Right lung (tissue), 10 donors: ENCODE measurements at places on chromosomes 13 and 19. TPM values are rescaled to one million over a fixed set of nuclear protein-coding genes. Genes with fewer than 3 reads are reported as not detected.

DNA sequence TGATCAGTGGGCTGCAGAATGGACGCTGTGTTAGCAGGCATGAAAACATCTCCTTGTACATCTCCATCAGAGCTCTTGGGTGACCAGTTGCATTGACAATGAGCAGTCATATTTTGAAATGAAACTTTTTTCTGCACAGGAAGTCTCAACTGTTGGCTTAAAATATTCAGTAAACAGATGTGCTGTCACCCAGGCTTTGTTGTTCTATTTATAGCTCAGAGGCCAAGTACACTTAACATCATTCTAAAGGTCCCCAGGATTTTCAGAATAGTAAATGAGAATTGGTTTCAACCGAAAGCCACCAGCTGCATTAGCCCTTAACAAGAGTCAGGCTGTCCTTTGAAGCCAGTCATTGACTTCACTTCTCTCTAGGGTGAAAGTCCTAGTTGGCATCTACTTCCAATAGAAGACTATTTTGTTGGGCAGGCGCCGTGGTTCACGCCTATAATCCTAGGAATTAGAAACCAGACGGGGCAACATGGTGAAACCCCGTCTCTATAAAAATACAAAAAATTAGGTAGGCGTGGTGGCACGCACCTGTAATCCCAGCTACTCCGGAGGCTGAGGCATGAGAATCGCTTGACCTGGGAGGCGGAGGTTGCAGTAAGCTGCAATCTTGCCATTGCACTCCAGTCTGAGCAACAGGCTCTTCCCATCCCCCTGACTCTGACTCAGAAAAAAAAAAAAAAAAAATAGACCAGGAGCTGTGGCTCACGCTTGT is 7.9 kb upstream of the PDE4A start:
- DNase-seq: no peak

- DNase-seq: peak; percentile 73
Observed at GRCh38 chr13:66344805-66345517, 885.2 kb downstream of the PCDH9 start.

IRGC gene
- not detected for polyA plus RNA-seq

GRCh38 chr19:10898633-10899032 is 27.3 kb downstream of the CARM1 start:
- no peak for DNase-seq

DNA sequence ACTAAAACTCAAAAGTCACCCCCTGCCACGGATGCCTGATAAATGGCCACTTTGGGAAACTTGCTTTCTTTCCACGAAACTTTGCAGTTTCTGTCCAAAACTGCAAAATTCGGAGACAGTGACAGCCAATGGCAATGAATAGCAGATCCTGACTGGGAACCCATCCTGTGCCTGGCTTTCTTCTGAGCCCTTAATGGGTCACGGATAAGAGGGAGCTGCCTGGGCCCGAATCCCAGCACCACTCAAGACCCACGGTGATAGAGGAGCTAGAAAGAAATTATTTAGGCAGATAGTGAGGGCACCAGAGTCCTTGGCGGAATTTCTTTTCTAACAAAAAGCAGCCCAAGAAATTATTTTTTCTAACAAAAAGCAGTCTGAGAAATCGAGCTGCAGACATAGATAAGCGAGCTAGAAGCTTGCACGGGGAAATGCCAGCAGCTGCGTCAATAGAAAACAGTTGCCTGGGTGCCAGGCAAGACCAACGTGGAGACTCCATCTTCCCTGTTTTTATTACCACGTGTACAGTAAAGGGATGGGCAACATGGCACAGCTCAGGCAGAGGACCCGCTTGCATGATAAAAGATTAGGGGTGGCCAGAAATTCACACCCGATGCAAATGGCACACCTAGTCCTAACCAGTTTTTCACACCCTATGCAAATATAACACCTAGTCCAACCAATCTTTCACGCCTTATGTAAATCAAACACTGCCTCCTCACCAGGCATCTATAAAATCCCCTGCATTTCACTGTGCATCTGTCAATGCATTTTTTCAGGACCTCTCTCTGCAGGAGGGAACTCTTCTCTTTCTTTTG is 7.1 kb upstream of the HSH2D start:
- DNase-seq: no peak

BEST2 gene
- polyA plus RNA-seq: 0.16 TPM

S1PR5 gene
- 0.65 TPM for polyA plus RNA-seq

DNA sequence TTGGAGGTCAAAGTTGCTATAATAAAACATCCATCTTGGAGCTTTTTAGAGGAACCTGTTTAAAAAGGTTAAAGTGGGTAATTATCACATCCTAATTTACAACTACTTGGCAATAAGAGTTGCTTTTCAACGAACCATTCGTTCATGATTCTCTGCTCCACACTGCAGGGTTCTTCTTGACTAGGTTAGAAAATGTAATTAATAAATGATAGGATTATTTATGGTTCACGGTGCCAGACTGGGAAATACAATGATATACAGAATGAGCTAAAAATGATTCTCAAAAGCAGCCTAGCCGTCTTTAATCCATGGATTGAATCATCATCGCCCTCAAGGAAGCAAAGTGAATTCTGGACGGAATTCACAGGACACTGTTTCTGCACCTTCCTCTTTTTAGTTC is 291.2 kb downstream of the TEX29 start:
- no peak for DNase-seq

DNA sequence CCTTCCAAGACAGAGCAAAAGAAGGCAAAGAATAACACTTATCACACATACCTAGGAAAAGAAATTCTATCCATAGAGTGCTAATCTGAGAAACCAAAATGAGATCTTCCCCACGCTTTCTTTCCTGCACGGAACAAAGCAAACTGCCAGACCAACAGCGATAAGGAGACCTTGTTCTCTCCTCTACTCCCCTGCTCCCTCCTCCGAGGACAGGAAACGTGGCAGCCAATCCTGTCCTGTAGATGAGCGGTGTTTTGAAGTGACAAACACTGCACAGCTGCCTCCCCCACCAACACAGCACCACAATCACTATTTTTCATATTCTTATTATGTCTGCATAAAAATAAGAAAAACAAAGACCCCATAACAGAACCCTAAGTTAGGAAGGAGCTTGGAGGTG is 113.9 kb upstream of the IRS2 start:
- DNase-seq: no peak

ZNF302 gene
- polyA plus RNA-seq: 63.0 TPM

GRCh38 chr19:36210497-36210896 is 4.0 kb downstream of the ZNF565 start:
- DNase-seq: no peak

DNA sequence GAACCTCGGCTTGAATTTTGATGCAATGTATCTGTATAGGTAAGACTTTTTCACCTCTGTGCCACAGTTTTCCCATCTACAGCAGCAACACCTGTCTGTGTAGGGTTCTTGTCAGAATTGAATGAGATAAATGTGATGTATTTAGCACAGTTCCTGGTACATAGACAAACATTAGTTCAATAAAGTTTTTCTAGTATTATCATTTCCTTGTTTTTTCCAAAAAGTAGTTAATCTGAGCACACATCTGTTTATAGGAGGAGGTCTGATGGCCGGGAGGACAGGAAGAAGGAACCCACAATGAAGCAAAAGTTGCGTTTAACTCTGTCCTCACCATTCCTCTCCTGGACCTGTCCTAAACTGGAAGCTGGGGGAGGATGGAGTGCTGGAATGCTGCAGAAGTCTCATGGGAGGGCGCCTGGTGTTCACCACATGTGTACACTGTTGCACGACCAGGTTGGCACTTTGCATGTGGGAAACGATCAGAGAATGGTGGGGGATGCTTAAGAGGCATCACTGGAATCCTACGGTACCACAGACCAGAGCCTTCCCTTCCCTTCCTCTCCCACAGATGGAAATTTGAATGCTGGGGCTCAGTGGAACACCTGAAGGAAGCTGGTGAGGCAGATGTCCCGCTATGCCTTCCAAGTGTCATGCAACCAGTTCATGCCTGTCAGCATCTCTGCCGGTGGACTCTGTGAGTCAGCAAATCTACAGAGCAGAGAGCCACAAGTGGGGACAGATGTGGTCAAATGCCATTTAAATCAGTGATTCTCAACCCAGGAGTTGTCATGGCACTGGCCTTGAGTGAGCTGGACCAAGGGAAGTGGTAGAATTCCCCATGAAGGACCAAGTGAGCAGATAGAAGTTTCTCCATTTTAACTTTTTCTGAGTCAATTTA is 315.6 kb downstream of the DLEU7 start:
- DNase-seq: no peak

DNA sequence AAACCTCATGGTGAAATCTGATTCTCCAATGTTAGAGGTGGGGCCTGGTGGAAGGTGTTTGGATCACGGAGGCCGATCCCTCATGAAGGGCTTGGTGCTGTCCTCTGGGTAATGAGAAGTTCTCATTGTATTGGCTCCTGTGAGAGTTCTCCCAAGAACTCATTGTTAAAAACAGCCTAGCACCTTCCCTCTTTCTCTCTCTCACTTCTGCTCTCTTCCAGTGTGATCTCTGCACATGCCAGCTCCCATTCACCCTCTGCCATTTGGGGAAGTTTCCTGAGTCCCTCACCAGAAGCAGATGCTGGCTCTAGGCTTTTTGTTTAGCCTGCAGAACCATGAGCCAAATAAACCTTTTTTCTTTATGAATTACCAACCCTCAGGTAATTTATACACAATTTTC is 3.1 kb upstream of the SUCLA2 start:
- DNase-seq: no peak

CEACAM1 gene
- polyA plus RNA-seq: 5.4 TPM

GRCh38 chr13:49265822-49266221 is 18.1 kb downstream of the CDADC1 start:
- DNase-seq: no peak

TTC9B gene
- polyA plus RNA-seq: not detected

- no peak for DNase-seq
Observed at GRCh38 chr13:53537586-53537985, 509.0 kb downstream of the OLFM4 start.

DNA sequence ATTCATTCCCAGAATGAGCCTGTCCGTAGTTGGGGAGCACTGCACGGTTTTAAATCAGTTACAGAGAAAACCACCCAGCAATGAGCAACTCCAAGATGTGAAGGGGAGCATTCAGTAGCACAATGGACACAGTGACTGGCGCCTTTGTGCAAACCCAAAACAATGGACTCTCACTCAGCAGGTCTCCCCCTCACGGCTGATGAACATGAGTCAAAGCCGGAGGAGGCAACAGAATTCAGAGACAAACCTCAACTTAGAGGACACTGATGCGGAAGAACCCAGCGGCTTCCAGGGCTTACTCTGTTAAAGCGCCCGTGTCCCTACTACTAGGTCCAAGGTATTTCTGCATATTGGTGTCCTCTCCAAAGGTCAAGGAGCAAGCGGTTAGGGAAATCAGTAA is 17.7 kb downstream of the PLEKHF1 start:
- DNase-seq: no peak

- DNase-seq: no peak
Observed at GRCh38 chr13:109883181-109884180, 97.1 kb upstream of the IRS2 start.

GRCh38 chr13:101152184-101152583 is 264.1 kb downstream of the NALCN start:
- no peak for DNase-seq

- DNase-seq: no peak
Observed at GRCh38 chr19:51727349-51727880, 3.6 kb upstream of the HAS1 start.

DNA sequence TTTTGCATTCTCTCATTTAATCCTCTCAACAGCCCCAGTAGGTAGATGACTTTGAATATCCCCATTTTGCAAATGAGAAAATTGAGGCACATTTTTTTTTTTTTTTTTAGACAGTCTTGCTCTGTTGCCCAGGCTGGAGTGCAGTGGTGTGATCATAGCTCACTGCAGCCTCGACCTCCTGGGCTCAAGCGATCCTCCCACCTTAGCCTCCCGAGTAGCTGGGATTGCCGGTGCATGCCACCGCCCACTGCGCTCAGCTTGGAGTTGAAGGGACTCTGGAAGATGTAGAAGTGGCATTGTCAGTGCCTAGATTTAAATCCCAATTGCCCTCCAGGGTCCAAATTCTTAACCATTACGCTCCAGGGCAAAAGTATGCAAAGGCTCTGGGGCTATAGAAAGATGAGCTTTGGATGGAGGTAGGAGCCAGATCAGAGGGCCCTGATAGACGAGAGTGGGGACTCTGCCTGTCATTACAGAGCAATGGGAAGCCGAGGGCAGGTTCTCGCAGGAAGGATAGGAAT is 813 bp upstream of the MCOLN1 start:
- DNase-seq: no peak

GRCh38 chr19:11239377-11240000 is at the start of gene ANGPTL8:
Gene ANGPTL8, plus strand, starts transcription at chr19:11239619. Its CDS starts 19 bp downstream, at chr19:11239638.
- DNase-seq: no peak

CEACAM19 gene
- polyA plus RNA-seq: 12.7 TPM

CYP4F11 gene
- not detected for polyA plus RNA-seq

DNA sequence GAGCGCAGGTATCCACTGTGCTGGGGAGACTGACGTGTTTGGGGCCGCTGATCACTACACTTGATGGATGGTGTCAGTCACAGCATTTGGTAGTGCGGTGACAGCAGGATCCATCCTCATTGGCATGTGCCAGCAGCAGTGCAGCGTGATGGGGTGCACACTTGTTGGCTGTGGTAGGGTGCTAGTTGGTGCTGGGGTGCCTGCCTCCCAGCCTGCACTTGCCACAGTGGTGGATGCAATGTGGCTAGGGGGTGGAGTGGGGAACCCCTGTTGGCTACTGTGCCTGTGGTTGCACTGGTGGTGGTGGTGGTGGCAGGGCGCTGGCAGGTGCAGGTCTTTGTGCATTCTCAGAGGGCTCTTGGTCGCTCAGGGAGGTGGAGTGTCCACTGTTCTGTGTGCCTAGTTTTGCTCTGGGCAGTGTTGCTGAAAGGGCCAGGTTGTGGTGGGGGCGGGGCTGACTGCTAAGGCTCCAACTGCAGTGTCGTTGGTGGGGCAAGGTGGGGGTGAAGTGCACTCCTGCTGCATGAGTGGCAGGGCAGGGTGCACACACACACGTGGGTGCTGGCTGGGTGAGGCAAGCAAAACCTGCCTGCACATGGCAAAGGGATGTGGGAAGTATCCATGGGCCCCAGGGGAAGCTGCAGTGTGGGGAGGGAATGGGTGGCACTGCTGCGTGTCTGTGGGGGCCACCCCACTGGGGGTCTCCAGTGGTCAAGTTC is 84.8 kb downstream of the ZMYM2 start:
- DNase-seq: no peak

DNA sequence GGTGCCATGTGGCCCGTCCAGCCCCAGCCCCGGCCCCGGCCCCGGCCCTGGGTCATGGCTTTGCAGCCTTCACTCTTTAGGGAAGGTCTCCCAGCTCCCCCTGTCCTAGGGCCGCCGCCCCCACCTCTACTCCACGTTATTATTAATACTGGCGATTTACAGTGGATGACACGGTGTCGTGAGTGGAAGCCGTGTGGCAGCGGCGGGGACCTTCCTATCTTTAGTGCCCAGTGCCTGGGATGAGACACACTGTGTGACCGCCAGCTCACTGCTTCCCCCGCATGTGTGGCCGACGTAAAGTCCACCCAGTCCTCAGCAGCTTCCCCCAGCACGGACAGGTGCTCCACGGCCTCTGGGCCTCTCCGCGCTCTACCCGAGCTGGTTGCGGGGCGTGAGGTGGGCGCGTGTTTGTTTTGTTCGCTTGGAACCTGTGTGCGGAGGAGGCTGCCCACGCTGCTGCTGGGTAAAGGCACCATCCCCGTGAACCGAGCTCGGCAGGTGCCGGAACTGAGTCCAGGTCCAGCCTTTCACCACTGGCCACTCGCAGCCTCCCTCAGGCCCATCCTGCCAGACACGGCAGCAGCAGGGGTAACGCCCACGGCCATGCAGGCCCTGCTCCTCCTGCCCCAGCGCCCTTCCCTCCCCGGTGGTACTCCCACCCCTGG is 70.9 kb upstream of the MCF2L start:
- DNase-seq: no peak
